H7 (cell line): ENCODE measurements at places on chromosomes 13 and 19.

DNA sequence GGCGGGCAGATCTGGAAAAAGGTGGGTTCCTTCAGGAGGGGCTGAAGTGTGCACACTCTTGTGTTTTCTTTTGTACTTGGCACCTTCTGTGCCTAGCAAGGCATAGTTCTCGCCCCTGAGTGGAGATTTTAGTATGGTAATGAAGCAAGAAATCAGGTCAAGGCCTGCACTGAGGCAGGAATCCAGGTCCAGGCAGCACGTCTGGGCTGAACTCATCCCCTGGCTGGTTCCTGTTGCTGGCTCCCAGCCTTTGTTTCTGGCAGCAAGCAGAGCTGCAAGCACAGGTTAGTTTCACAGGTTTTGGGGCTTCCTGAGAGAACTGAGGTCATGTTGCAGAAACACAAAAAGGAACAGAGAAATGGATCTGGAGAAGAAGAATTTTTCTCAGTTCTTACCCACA lies 21.2 kb downstream of the SIGLEC7 start:
- DNase-seq: no peak

DNA sequence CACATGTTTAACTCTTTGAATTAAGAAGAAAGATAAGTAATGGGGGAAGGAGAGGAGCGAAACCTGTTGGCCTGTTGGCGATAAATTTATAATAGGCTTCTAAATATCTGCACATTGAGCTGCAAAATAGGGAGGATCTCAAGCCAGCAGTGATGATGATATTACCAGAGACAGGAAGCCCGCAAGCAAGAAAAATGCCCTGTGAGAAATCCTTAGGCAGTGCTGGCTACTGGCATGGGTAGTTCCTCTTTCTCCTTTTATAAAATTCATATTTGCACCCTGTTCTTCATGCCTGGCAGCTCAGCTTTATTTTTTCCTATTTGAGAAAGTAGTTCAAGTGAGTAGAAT lies 858 bp upstream of the USP12 start:
- no peak for DNase-seq

DNA sequence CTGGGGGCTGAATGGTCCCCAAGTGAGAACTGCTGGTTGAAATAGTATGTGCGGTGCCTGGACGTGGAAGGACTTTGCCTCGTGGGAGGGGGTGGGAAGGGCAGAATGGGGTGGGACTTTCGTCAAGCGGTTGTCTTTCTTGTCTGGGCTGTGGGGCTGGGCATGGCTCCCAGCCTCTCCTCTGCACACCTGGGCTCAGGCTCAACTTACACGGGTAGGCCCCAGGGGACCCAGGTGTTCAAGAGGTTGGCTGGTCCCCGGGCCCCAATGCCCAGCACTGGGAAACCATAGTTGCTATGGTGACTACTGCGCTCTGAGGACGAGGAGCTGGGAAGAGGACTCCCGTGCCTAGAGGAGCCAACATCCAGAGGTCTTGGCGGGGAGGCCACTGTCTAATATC lies 7.3 kb downstream of the NWD1 start:
- no peak for DNase-seq

DNA sequence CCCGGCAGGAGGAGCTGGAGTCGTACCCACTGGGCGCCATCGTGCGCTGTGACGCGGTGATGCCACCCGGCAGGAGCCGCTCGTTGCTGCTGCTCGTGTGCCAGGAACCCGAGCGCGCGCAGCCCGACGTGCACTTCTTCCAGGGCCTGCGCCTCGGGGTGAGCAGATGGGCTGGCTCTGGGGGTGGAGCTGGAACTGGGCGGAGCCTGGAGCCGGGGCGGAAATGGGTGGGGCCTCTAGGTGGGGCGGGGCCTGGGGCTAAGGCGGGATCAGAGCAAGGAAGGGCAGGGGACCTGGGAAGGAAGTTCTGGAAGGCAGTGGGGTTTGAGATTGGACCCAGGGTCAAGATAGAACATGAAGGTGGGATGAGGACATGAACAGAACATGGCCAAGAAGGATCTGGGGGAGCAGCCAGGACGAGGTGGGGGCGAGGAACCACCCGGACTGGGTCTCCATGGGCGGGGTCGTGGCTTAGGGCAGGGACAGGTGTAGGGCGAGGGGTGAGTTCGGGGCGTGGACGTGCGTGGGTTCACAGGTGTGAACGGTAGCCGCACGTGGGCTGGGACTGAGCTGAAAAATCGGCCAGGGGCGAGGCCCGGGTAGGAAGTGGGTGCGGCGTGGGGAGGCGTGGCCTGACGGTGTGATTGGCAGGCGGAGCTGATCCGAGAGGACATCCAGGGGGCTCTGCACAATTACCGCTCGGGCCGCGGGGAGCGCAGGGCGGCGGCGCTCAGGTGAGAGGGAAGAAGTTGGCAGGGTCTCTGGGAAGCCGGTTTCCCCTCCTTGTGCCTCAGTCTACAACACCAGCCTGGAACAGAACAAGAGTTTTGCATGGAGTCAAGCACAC lies 4.7 kb downstream of the EPS8L1 start:
- peak; percentile 98 for DNase-seq

DNA sequence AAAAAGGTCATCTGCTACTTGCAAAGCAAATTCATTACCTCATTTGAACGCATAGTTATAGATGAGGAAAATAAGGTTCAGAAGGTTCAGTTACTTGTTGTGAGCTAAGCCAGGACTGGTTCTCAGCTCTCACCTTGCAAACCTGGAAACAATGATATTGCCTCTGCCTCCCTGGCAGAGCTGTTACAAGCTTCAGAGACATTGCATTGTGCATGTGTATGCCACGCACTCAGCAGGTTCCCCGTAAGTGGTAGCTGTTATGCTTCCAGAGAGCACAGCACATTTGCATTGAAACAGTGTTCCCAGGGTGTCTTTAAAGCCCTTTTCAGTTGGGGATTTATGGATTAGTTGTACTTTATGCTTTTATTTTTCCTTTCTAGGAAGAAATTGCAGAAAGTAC lies 80.6 kb downstream of the DGKH start:
- peak; percentile 16 for DNase-seq

DNA sequence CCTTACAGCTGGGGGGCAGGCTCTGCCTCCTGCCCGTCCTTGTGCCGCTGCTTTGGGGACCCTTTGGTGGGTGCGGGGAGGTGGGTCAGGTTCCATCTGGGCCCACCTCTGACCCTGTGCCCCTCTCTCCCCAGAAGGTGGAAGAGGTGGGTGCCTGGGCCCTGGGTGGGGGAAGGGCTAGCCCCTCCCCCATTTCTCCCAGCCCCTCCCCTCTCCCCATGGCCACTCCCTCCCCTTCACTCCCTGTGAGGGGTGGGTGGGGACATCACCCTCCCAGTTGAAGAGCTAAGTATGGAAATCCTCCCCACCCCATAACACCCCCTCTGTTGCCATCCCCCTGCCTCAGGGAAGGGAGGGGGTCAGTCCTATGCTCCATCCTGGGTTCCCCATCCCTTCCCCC lies 14.2 kb downstream of the ARHGEF1 start:
- peak; percentile 79 for DNase-seq

DNA sequence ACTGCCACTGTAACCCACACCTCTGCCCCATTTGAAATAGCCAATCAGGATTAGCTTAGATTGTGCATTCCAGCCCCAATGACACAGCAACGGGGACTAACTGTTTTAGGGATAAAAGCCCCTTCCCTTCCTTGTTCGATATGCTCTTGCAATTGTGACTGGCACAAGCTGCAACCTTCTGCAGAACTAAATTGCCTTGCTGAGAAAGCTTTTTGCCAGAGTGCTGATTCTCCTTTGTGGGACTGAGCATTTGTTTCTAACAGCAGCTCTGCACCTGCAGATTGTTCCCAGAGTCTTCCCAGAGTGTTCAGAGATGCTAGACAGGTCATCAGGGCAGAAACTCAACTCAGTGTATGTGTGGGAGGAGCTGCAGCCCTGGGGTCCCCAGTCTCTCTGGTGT lies 115.8 kb downstream of the ZNF675 start:
- no peak for DNase-seq

- no peak for DNase-seq
These were observed 5.4 kb downstream of the TM9SF2 start for GRCh38 chr13:99506634-99507033.

DNA sequence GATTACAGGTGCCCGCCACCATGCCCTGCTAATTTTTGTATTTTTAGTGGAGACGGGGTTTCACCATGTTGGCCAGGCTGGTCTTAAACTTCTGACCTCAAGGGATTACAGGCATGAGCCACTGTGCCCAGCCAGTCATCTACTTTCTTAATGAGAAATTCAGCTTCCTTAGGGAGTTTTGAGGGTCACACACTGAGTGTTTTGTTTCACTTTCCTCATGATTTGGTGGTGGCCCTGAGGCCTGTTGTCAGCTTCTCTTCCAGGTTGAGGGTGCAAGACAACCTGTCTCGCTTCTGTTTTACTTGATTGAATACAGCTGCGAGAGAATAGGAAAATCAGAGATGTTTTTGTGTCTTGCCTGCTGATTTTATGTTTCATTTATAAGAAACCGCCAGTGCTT lies 9.9 kb downstream of the FRY start:
- no peak for DNase-seq

- peak; percentile 93 for DNase-seq
These were observed 4.6 kb downstream of the PIK3R2 start for GRCh38 chr19:18157465-18158063.

GRCh38 chr19:4722671-4723594 lies 709 bp downstream of the DPP9 start:
- peak; percentile 41 for DNase-seq

GRCh38 chr19:435056-435706 lies 25.7 kb downstream of the SHC2 start:
- no peak for DNase-seq

DNA sequence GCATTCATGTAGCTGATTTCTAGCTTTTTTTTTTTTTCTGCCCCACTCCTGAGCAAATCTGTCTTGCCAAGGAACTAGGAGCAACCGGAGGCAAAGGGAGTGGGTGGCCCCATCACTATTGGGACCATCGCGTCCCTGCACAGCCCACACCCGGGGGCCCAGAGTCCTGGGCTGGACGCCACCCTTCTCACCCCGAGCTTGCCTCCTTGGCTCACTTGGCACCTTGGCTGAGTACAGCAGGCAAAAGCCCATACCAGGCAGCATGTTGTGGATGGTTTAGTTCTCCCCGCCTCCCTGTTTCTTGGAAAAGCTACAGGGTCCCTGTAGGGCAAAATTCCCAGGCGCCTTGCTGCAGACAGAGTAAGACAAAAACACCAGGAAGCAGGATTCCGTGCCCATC lies 13.7 kb downstream of the SMIM24 start:
- peak; percentile 32 for DNase-seq

- DNase-seq: no peak
These were observed 102.4 kb downstream of the KCTD12 start for GRCh38 chr13:76783798-76784197.

GRCh38 chr13:113623491-113624234 lies 34.3 kb downstream of the ATP4B start:
- no peak for DNase-seq

DNA sequence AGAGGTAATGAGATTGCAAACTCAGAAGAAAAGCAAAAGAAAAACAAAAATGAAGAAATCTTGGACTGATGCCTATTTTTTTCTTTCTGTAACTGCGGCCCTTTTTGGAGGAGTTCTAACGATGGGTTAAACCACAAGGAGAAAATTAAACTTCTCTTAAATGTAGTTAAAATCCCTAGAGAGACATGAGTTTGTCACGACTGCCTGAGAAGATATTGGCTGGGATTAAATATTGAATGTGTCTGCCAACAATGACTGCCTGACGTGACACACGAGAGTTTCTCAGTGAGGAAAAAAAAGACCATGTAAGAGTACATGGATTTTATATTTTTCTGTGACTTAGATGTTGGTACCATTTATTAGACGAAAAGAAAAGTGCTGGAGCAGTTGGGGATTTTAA lies 1013.4 kb downstream of the PCDH9 start:
- no peak for DNase-seq
